AG09309 (cell line): ENCODE measurements at places on chromosomes 11 and 22.

DNA sequence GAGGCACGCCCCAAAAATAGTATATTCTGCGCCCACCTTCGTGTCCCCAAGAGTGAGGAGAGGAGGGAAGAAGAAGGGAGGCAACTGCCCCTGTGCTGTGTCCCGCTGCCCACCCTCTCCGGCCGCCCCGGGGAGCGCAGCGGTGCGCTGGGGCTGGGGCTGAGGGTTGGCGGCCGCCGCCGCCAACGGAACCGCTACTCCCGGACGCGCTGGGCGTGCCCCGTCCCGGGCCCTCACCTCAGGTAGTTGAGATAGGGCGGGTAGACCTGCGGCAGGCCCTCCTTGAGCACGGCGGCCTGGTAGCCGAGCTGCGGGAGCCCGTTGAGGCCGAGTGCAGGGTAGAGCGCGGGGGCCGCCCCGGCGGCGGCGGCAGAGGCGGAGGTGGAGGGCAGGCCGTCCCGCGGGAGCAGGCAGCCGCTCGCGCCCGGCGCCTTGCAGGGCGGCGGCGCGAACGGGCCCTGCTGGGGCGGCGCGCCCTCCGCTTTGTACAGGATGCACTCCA is 2.4 kb downstream of the PGR start:
- no peak for DNase-seq

DNA sequence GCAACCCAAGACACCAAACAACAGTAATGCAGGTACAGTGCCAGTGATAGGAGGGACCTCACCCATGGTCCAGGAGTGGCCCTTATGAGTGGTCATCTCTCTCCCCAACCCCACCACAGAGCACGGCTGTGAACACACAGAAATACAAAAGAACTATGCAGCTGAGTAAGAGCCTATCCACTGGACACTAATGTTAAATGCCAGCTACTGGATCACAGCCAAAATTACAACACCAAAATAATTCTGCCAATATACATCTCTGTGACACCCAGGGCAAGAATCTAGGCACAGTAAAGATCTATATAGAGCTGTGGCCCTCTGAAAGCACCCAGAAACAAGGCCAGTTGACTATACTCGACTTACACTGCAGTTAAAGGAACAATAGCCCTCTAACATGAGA is 22.8 kb upstream of the GPR83 start:
- DNase-seq, result no peak

DNA sequence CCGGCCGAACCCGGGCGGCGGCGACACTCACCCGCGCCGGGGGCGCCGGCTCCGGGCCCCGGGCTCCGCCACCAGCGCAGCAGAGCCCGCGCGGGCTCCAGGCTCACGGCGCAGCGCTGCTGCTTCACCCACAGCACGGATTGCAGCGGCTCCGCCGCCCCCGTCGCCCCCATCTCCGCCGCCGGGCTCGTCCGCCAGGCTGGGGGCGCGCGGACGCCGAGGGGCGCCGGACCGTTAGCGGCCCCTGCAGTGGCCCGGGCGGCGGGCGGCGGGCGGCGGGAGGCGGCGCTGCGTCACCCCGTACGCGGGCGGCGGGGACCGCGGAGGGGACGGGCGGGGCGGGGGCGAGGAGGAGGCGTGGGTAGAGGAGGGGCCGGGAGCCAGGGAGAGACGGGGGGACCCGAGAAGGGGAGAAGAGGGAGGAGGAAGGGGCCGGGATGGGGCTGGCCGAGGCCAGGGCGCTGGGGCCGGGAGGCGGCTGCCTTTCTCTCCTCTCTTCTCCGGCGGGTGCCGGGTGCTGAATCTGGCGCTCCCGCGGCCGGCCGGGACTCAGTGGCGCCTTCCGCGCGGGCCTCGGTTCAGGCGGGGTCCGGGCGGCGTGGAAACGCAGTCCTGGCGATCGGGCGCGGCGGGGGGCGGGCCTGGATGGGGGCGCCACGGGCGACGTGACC is at the start of gene CERK:
Gene CERK (minus strand): TSS at position 277 of the 671 bp plus-strand sequence. CDS start 104 bp downstream, at position 173.
- no peak for DNase-seq

DNA sequence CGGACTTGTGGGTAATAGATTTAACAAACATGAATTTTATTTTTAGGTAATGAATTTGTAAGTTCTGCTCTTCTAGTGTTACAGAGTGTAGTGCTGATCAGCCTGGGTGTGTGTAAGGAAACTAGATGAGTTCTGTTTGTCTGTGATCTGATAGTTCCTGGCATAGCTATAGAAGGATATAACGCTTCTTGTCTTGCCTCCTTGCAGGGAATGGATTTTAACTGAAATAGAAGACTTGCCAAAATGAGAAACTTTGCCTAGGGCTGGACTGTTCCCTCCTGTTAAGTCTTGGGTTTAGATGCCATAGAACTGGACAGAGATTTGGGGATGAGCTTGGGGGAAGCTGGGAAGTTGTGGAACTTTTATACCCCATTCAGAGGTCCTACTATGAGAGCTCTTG is 11.6 kb downstream of the CCDC81 start:
- no peak for DNase-seq

DNA sequence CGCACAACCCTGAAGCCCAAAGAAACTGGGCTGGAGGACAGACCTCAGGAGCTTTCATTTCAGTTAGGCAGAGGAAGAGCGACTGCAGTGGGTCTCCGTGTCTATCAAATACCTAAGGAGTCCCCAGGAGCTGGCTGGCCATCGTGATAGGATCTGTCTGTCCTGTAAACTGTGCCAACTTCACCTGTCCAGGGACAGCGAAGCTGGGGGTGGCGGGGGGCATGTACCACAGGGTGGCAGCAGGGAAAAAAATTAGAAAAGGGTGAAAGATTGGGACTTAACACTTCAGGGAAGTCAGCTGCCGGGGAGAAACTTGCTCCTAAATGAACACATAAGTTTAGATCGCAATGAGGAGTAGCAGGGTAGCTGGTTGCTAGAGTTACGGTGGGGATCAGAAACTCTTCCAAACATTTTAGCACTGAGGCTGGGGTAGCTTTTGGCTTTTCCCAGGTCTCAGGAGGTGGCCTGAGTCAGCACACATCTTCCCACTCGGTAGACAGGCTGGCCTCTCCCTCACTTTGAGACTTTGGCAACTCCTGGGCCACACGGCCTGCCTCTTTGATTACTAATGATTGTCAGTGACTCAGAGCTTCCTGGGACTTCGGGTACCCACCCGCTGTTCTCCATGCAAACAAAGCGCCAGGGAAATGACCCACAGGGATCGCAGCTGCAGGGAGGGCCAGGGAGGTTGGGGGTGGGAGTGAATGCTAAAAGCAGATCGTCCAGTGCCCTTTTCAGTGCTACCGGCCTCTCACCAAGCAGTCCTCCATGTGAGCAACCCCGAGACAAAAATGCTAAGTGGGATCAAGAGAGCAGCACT is 2.9 kb upstream of the MTFP1 start:
- peak; percentile 81 for DNase-seq

DNA sequence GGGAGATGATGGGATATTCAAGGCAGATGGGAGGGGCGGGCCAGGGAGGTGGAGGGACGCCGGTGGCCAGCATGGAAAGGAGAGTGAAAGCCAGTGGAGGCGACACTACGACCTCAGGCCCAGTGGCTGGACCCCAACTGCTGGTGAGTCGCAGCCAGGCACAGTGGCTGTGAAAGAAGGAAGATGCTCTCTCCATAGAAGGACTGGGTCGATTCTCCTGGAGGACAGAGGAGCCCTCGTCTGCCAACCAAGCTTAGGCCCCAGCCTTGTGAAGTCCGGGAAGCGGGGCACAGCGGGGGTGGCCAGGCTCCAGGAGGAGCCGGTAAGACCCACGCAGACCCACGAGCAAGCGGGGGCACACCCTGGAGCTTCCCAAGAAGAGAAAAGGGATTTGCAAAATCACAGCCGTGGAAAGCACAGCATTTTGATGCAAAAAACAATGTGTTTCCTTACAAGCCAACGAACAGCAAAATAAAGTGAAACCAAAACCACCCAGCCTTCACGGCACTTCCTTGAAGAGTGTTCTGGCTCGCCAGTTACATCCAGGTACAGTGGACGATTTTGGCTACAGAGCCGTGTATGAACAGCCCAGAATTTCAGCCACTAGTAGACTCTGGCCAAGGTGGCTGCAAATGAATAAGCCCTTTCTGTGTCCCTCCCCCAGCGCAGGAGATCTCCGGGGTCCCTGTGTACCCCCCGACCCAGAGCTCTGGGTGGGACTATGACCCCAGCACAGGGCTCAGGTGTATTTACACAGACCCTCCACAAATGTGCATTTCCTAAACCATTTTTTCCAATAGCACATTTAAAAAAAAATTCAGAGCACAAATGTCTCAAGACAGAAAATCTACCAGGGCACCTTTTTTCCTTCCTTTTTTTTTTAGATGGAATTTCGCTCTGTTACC is 96.9 kb downstream of the TRMU start:
- DNase-seq, result no peak

- no peak for DNase-seq
These were observed 11.9 kb upstream of the TESMIN start for GRCh38 chr11:68763181-68763721.

- DNase-seq, result peak; percentile 46
These were observed 31.1 kb downstream of the OR6Q1 start for GRCh38 chr11:58061813-58062212.

DNA sequence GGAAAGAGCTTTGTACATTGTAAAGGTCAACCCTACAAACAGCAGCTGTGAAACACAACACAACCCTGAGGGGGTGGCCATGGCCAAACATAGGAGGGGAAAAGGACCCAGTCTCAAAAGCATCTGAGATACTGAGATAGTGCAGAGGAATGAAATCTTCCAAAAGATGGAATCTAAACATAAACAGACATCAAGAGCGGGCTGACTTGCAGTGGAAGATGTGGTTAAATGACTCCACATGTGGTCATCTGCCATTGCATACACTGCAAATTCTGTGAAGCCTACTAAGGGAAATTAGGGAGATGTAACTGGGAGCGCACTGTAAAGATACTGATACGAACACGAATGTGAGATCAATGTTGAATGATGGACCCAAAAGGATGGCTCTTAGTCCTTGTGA is 22.0 kb downstream of the BDNF start:
- DNase-seq, result no peak

DNA sequence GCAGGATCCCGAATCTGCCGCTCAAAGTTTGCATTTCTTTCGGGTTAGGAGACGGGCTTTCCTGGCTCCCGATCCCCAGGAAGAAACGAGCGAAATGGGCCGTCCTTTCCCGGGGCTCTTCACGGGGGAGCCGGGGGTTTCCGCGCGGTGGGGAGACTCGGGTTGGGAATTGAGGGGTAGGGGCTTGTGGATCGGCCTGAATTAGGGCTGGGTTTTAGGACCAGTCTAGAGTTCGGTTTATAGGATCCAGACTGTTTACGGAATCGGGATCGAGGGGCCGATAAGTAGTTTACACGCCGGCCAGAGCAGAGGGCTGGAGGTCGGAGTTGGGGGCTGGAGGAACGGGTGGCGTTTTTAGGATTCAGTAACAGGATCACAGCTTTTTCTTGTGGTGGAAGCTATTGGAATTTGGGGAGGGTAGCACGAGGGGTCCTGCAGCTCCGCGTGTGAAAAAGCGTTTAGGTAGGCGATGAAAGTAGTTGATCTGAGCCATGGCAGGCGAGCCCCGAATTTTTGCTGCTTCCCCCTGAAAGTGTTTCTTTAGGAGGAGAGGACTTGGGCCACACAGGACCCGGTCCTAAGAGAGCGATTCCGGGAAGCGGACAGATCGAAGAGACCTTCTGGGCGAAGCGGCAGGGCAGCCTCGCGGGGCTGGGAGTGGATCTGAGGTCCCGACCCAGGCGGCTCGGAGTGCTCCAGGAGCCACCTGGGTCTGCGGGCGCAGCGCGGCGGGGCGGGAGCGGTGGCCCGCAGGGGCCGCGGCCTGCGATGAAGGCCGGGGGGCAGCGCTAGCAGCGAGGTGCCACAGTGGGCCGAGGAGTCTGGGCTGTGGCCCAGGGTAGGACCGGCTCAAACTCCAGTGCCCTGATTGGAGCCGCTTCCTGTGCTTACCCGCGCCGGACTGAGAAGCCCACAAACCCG is 1.6 kb downstream of the PKNOX2 start:
- DNase-seq, result no peak

- DNase-seq, result no peak
These were observed 35.2 kb upstream of the SCUBE2 start for GRCh38 chr11:9126636-9127035.

GRCh38 chr11:63870351-63871140 is 31.6 kb downstream of the MARK2 start:
- DNase-seq, result no peak

- no peak for DNase-seq
These were observed 9.3 kb downstream of the TOLLIP start for GRCh38 chr11:1300121-1300520.
